PC-9 (cell line): ENCODE measurements at places on chromosomes 2 and 18. TPM values are rescaled to one million over a fixed set of nuclear protein-coding genes. Genes with fewer than 3 reads are reported as not detected.

The MYO7B gene
- not detected in 2 replicates for total RNA-seq

The RAX gene
- not detected in 2 replicates for total RNA-seq

The CTAGE1 gene
- not detected in 2 replicates for total RNA-seq

The TSPYL6 gene
- total RNA-seq, result not detected in 2 replicates

The CIB4 gene
- not detected in 2 replicates for total RNA-seq

DNA sequence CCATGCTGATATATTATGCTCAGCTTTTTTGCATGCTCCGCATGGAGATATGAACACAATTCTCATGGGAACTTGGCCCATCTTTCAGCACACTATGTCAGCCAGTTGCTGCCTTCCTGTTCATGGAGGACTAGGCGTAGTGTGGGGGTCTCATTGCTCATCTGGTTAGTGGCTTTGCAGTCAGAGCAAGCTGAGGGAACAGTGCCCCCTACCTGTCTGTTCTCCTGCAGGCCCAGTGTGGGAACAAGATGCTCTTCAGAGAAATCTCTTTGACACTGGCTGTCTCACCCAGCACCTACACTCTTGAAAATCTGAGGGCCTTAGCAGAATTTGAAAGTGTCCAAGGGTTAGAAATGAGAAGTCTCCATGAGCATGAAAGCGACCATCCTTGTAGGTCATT lies 47.1 kb downstream of the SPTBN1 start:
- no peaks in the 10 kb centered on the region for H3K27me3 ChIP-seq
- H3K36me3 ChIP-seq, result no peaks in the 10 kb centered on the region
- peak; percentile 10 for DNase-seq
- no peaks in the 10 kb centered on the region for H3K4me1 ChIP-seq
- no peak overlapping the region for H3K4me3 ChIP-seq

GRCh38 chr2:197198890-197199289 lies 111.7 kb downstream of the ANKRD44 start:
- H3K4me3 ChIP-seq, result no peak overlapping the region
- DNase-seq, result no peak
- no peaks in the 10 kb centered on the region for H3K27me3 ChIP-seq
- no peaks in the 10 kb centered on the region for H3K4me1 ChIP-seq
- H3K36me3 ChIP-seq, result no peaks in the 10 kb centered on the region

DNA sequence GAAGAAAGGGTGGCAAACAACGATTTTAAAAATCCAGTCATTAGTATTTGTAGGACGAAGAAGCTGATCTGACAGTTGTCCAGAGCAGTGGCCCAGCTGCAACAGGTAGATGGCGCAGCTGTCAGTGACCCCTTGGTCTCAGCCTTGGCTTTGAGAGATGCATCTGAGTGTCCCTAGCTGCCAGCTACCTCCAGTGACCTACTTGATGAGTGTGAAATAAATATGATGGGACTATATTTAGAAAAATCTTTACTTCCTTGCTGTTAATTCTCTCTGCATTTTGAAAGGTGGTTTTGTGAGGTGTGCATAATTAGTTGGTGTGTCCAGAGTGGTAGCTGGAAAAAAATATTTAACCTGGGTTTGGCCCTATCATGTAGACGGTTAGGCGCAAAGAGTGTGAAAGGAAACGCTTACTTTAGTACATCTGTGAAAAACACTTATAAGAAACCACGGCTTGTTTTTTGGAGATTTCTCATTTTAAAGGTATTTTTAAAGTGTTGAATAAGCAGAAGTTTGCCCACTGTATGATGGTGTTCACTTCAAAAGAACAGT lies 963 bp downstream of the INPP1 start:
- no peak for DNase-seq
- H3K27ac ChIP-seq, result no peak overlapping the region
- no peaks in the 10 kb centered on the region for H3K36me3 ChIP-seq
